ENCODE measurements at places on chromosomes 2 and 18.
A peak's percentile ranks its signal among the peaks of the same experiment; 100 is the strongest.

- no peak for DNase-seq
These were observed 78.3 kb upstream of the KCNE4 start for GRCh38 chr2:222973733-222974132.

DNA sequence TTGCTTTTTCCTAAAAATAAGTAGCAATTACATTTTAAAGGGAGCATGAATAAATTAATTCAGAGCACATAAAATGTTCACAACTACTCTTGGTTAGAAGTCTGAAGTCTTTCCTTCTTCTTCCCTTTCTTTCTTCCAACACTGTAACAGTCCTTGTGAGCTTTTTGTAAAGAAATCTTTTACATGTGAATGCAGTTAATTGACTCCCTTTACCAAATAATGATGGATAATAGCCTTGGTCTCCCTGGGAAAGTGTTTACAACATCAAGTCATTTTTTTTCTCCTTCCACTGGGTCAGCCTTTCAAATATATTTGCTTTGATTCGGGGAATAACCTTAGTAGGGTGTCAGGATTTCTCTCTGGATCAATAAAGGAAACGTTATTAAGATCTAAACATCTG lies 39.1 kb downstream of the CALCRL start:
- no peak for DNase-seq

- DNase-seq: no peak
These were observed 630 bp upstream of the PPP1R1C start for GRCh38 chr2:181984814-181985631.

DNA sequence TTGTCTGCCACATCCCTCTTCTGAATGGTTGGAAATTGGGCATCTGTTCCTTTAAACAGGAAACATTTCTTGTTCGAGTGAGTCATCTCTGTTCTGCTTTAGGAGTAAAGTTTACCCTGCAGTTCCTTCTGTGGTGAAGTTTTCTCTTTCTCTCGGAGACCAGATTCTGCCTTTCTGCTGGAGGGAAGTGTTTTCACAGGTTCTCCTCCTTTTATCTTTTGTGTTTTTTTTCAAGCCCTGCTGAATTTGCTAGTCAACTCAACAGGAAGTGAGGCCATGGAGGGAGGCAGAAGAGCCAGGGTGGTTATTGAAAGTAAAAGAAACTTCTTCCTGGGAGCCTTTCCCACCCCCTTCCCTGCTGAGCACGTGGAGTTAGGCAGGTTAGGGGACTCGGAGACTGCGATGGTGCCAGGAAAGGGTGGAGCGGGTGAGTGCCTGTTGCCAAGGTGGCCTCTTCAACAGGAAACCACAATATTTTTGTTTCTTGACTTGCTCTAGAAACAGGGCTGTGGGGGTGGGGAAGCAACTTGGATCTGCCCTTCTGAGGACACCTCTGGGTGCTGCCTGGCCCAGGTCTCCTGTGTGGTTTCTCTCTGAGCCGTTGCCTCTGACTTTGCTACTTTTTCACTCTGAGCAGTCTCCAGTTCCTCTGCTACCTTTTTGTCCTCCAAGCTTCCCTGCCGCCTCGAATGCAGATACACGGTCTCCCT lies 2.2 kb upstream of the CASP8 start:
- peak; percentile 41 for DNase-seq

DNA sequence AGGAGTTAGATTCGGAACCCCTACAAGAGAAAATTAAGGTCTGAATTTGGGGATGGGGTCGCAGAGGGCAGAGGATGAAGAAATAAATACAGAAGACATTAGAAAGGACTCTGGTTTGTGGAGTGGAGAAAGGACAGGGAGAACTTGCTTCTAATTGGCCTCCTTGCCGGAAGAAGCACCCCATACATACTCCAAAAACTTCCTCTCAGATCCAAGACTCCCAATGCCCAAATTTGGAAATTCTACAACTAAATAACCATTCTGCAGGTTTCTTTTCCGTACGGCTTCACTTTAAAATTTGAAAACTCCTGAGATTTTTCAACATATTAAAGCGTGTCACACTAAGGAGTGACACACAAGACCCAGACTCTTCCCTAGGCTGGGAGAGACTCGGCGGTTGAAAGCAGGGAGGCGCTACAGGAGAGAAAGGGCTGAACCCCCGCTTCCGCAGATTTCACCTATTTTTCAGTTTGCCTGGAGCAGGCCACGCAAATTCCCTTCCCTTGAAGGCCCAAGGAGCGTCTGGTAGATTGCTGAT lies 478 bp downstream of the CLHC1 start:
- no peak for DNase-seq

DNA sequence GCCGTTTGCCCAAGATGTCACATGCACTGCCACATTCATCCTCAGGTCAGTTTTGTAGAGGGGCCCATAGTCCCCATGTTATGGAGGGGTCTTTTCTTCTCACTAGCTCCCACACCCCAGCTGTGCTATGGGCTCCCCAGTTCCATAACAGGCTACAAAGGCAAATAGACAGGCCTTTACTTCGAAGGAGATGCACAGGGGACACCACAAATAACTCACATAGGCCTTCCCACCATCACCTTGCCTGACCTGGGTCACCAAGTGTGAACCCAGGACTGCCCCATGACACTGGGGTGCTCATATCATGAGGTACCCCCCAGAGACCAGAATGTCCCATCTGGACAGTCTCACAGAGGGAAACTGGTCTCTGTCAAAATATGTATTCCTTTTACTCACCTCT lies 15.0 kb upstream of the INO80C start:
- no peak for DNase-seq

DNA sequence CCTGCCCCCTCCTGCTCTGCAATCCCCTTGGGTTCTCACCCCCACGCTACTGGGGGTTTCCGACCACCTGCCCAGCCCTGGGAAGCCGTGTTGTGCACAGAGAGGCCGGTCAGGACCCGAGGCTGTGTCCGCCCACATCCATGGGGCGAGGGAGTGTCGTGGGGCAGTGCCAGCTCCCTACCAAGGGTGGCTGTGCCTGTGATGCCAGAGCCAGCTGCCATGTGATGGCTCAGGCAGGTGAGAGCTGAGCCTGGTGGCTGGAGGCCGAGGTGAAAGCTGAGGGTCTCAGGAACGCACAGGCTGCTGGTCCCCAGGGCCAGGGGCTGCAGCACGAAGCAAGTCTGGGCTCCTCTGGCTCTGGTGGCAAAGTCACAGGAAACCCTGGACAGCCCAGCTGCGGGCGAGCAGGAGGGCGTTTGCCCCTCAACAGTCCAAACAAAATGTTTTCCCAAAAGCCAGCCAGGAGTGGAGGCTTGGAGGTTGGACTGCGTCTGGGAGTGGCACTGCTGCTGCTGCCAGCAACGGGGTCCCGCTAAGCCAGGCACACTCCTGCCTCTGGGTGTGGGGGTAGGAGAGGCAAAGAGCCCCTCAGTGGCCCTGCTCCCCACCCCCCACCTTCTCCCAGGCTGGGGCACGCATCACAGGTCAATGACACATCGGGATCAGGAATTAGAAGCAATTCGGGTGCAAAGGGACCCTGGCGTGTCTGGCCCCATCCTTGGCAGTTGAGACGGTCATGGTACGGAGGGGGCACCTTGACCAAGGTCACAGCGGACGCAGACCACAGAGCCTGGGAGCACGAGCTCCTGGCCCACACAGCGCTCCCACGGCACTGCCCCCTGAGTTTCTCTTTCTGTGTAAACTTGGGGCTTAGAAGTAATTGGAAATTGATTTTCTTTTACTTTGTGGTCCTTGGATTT lies 72.4 kb upstream of the GPC1 start:
- no peak for DNase-seq

DNA sequence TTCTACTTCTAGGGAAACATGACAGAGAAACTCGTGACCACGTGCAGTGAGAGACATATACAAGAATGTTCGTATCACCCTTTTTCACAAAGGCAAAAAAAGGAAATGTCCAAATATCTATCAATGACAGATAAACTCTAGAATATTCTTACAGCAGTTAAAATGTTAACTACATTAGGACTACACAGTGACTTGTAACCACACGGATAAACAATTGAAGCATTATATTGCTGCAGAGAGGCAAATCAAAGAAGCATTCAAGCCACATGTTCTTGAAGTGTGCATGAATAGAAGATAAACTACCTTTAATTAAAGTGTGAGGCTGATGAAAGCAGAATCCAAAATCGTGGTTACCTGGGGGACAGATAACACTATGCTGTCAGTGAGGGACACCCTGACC lies 935.3 kb upstream of the KLHL29 start:
- DNase-seq: no peak

GRCh38 chr2:224520064-224520463 lies 65.1 kb downstream of the CUL3 start:
- DNase-seq: no peak

- no peak for DNase-seq
These were observed 86.8 kb upstream of the GULP1 start for GRCh38 chr2:188204824-188205223.

DNA sequence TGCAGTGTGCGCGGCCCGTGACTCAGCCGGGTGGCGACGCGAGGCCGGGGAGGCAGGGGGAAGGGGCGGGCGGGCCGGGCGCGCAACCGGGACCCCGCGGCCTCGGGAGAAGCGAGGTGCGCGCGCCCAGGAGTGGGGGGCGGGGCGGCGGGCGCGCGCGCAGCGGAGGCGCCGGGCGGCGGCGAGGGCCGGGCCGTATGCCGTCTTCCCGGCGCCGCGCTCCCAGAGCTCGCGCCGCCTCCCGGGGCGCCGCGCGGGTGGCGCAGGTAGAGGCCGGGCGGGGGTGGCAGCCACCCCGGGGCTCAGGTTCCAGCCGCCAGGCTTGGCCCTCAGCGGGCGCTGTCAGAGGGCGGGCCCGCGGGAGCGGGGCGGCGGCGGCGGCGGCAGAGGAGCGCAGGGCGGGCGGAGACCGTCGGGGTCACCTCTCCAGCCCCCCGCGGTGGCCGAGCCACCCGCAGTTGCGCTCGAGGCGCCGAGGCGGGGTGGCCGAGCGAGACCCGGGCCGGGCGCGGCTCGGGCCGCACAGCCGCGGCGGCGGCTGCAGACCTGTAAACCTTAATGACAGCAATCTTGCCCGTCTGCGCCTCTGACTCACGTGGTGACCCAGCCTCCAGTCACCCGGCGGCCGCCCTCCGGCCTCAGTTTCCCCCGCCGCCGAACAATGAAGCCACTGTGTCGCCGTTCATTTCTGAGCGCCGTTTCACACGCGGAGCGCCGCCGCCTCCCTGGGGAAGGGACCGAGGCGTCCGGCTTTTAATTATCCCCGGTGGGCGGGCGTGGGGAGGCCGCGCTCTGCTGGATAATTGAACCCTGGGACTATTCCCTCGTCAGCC lies 25.3 kb upstream of the SMAD7 start:
- no peak for DNase-seq

DNA sequence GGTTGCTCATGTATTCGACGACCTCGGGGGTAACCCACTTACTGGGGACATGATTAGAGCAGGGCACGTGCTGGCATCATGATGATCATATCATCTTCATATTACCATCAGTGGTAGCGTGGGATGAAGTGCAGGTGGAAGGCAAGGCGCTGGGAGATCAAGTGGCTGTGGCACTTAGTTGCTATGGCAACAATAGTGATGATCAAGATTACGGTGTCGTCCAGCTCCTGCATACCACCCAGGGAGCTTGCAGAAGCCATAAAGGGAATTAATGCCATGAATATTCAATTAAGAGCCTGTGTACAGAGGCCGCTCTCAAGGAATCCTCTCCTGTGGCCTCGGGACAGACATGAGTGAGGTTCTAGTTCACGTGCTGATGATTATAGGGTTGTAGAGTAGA lies 237.2 kb upstream of the COPS8 start:
- no peak for DNase-seq
